MCF 10A (cell line): ENCODE measurements at places on chromosomes 4 and X. TPM values are rescaled to one million over a fixed set of nuclear protein-coding genes. Genes with fewer than 3 reads are reported as not detected.

NXT2 gene
- total RNA-seq = 6.9 and 9.6 TPM in 2 replicates

CENPC gene
- 17.7 and 19.0 TPM in 2 replicates for total RNA-seq

ABCG2 gene
- total RNA-seq = 0.07 and 0.12 TPM in 2 replicates

MAP3K15 gene
- total RNA-seq = not detected in 2 replicates

MAGEA2B gene
- not detected in 2 replicates for total RNA-seq

MAOB gene
- 0.27 TPM in 1 of 2 replicates, not detected in the other for total RNA-seq

SHISA3 gene
- not detected in 2 replicates for total RNA-seq

WDFY3 gene
- 73.7 and 90.7 TPM in 2 replicates for total RNA-seq

SLIT2 gene
- 8.4 and 10.2 TPM in 2 replicates for total RNA-seq

ATP1B4 gene
- not detected in 2 replicates for total RNA-seq

SLC4A4 gene
- total RNA-seq = not detected in 2 replicates

PPP2R2C gene
- total RNA-seq = 3.6 and 7.5 TPM in 2 replicates

ERCC6L gene
- total RNA-seq = 1.0 and 1.8 TPM in 2 replicates

ARHGAP6 gene
- total RNA-seq = not detected in 2 replicates

SMIM10L2A gene
- total RNA-seq = 0.16 and 0.20 TPM in 2 replicates
